ENCODE measurements at places on chromosomes 7 and 10. TPM values are rescaled to one million over a fixed set of nuclear protein-coding genes. Genes with fewer than 3 reads are reported as not detected.

DNA sequence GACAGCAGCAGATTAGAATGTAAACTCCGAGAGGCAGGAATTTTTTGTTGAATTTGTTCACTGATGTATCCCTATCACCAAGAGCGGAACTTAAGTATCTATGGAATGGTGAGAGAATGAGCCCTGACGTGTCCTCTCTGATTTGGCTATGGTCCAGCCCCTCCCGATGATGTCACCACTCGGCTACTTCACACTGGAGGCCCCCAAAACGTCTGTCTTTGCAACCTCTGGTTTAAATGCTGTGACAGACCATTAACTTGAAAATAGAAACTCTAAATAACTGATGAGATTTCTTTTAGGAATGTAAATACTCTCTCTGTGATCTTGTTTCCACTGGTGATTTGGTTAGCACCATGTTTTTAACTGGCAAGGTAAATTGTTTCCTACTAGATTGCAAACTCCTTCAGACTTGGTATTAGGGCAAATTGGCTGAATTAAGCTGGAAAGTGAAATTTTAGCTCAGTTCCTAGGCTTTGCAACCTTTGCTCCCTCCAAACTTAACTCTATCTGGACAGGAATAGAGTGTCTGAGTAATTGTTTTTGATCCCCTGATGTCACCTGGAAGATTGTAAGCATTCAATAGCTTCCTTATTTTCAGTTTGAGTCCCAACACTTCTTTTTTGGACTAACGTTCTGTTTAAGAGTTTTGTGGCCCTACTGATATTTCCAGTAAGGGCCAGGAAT, 19.1 kb downstream of the SLC16A12 start:
- peak; percentile 72 for DNase-seq

The PARD3 gene
- total RNA-seq: 33.5 TPM

GRCh38 chr7:66423729-66424128, 205.0 kb upstream of the KCTD7 start:
- DNase-seq: no peak

DNA sequence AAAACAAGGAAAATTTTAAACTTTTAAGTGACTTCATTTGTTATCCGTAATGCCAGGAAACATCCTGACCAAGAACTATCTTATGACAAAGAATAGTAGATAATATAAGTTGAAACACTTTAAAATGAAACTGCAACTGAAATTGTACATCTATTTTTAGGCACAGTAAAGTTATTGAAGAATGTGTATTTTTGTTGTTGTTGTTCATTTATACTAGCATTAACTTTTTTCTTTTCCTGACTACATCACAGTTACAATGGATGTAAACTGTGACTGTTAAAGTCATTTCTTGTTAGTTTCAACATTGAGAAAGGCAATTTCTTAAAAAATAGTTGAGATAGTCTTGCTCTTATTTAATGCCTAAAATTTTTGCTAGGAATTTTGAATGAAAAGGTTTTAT, 2.6 kb downstream of the CPED1 start:
- no peak for DNase-seq

- DNase-seq: peak; percentile 57
These were observed 605 bp upstream of the NFKB2 start for GRCh38 chr10:102394801-102395399.

GRCh38 chr7:85520175-85520574, 333.3 kb upstream of the SEMA3D start:
- DNase-seq: no peak

The CRTAC1 gene
- 1.0 TPM for total RNA-seq

DNA sequence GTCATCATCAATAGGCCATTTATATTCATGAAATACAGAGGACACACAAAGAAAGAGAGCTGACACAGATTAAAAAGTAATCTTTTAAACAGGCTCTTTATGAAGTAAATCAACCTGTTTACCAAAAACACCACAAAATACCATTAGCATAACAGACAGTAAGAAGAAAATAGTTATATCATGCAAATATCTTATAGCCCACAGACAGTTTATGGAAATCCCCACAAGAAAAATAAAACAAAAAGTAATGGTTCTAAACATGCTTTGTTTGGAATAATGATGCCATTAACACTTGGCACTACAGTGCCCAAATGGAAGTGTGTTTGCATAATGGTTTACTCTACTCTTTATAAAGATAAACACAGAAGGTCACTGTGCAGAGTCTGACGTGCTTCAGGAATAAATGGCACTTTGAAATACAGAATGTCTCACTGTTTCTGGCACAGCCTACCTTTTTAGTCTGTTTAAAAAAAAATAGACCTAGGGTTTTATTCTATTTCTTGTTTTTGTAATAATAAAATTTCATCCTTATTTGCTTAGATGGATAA, 30.1 kb downstream of the SEMA3D start:
- no peak for DNase-seq

- DNase-seq: no peak
These were observed 247.7 kb downstream of the PRKG1 start for GRCh38 chr10:51321980-51322379.

DNA sequence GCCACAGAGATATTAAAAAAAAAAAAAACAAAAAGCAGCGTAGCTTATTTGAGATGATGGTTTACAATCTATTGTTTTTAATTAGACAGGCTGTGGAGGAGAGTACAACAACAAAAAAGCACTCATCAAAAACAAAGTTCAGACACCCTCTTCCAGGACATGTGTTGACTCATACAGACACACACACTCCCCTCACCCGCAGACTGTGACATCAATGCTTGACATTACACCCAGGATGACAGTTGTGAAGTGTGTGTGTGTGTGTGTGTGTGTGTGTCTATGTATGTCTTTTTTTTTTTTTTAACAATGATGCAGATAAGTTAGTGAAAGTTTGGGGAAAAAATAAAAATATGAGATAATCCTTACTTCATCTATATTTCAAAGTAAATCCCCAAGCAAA, 303.6 kb downstream of the GPAM start:
- no peak for DNase-seq

DNA sequence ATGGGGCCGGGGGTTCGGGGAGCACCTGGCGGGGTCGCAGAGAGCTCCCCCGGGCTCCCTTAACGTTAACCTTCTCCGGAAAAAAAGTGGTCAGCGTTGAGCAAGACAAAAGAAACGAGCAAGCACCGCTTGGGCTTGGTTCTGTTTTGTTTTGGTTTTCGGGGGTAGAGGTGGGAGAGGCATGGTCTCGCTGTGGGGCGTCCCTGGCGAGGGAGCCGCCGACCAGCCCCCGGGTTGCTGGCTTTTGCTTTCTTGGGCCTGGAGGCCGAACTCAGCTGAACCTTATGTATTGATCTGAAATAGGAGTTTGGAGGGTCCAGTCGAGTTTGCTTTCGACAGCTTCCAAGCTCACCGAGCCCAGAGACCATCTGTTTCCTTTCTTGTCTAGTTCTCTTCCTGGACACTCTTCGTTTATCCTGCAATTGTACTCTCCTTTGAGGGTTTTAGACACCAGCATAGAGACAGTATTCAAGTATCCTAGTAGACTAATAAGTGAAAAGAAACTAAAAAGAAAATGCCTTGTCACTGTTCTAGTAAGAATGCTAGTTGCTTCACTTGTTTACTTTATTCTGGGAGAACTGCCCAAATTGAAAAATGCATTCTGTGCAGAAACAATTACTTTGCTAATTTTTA, 980 bp downstream of the FHIP2A start:
- DNase-seq: no peak

The SLC13A4 gene
- total RNA-seq: not detected

The RAB19 gene
- not detected for total RNA-seq

DNA sequence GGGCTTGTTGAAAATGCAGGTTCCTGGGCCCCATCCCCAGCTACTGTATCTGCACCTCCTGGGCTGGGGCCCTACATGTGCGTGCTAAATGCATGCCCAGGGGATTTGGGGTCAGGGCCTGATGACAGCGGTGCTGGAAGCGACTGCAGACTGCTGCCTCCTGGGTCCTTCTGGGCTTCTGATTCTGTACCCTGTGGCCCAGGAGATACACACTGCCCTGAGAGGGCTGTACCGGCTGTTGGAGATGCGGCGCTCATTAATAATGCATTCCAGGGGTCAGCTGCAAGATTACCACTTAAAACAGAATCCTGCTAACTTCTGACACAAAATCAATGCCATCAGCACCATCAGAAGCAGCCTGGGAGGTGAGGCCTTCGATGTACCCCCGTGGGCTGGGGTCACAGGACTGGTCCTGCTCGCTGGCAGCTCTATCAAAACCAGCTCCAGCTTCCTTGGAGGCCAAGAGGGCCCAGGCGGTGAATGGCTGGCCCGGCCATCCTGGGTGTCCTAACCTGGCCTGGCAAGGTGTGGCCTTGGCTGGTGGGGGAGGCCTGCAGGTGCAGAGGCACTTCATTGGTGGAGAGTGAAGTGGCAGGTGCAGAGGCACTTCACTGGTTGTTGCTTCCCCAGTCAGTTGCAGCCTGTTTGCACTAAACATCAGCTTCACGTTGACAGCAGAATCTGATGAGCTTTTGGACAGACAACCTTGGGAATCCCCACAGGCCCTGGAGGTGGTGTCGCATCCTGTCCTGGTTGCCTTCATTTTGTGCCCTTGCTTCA, 79.2 kb downstream of the GLRX3 start:
- no peak for DNase-seq

GRCh38 chr10:28211759-28212158, 91.1 kb downstream of the MPP7 start:
- DNase-seq: no peak

DNA sequence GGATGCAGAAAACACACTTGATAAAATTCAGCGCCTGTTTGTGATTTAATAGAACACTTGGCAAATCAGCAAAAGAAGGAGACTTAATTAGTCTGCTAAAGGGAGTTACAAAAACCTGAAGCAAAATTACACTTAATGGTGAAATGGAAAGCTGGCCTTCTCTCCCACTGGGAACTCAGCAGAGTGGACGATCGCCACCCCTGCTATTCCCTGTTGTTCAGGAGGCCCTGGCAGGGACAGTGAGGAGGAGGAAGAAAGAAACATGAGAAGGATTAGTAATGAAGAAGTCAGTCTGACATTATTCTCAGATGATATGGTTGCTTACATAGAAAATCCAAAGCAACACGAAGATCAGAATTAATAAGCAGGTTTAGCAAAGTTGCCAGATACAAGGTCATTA, 5.6 kb upstream of the KNDC1 start:
- no peak for DNase-seq

GRCh38 chr10:113285305-113285704, 267.5 kb upstream of the HABP2 start:
- no peak for DNase-seq

- DNase-seq: no peak
These were observed 179.6 kb downstream of the ADK start for GRCh38 chr10:74330646-74331045.

DNA sequence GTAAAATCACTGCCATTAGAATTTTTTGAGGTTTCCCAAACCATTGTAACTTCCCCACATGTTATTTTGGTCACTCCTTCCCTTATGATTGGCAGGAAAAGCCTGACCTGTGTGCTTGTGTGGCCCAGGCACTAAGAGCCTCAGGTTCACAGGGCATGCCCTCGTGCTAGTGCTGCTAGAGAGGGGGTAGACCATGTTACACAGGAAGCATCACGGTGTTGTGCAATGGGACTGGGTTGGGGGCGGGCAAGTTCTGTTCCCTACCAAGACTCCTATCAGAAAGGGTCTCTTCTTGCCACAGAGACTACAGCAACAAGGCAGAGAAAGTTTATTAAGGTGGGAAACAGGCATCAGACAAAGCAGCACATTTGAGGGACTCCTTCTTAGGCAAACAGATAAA, 32.2 kb downstream of the LSM5 start:
- DNase-seq: no peak

The CLCN1 gene
- 0.08 TPM for total RNA-seq

The SEMA4G gene
- total RNA-seq: 0.86 TPM

- no peak for DNase-seq
These were observed 169.5 kb downstream of the SNX13 start for GRCh38 chr7:17770710-17771375.

- DNase-seq: no peak
These were observed 129.3 kb downstream of the MYOF start for GRCh38 chr10:93352638-93353383.

DNA sequence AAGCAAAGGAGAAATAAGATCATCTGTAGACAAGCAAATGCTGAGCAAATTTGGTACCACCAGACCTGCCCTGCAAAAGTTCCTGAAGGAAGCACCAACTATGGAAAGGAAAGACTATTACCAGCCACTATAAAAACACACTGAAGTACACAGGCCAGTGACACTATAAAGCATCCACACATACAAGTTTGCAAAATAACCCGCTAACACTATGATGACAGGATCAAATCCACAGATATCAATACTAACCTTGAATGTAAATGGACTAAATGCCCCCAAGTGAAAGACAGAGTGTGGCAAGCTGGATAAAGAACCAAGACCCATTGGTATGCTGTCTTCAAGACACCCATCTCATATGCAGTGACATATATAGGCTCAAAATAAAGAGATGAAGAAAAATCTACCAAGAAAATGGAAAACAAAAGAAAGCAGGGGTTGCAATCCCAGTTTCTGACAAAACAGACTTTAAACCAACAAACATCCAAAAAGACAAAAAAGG, 18.2 kb upstream of the PDK4 start:
- no peak for DNase-seq

- DNase-seq: no peak
These were observed 40.3 kb downstream of the DOCK1 start for GRCh38 chr10:126945351-126946030.

The TMEM229A gene
- total RNA-seq: not detected

The SYPL1 gene
- 88.8 TPM for total RNA-seq

The ZNF394 gene
- total RNA-seq: 15.8 TPM

DNA sequence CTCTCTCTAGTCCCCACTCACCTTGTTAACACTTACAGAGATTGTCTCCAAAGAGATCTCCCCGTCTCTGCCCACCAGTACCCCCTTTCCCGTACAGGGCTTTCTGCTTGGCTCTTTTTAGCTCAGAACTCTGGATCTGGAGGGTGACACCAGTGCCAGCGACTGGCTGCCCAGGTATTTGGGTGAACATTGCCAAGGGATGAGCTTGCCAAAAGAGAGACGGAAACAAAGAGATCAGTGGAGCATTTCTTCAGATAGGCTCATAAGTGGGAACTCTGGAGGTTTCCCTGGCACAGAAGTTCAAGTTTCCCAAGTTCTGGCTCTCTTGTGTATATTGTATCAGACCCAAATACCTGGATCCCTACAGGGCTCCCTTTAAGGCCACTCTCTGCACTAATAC, 30.0 kb downstream of the STRIP2 start:
- DNase-seq: no peak

The SFRP4 gene
- total RNA-seq: 0.59 TPM

DNA sequence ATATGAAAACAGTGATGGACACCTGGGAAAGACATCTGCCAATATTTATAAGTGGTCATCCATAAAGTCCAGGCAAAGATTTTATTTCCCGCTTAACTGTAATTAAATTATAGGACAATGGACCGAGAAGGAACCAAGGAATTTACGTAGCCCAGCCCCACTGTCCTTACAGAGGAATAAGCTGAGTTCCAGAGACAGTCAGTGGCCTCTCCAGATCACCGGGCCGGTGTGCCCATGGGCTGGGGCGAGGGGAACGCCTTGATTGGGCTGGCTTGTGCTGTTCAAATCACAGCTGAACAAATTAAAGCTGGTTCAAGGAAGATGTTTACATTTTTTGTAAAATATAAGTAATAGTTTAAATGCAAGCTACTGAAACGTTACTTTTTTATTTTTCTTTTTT, 40.7 kb downstream of the PFKP start:
- DNase-seq: no peak

DNA sequence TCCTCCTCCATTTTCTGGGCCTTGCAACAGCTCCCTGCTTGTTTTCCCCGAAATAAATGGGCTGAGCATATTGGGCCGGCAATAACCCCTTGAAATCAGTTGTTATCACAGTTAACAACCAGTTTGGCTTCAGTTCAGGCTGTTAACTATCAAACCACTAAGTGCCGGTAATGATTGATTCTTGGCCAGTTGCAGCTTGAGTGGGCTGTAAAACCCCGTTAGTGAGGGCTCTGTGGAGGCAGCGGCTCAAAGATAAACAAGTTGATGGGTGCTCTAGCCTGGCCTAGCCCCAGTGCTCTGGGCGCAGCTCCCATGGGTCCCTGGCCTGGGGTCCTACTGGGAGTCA, 8.3 kb downstream of the FGF8 start:
- DNase-seq: no peak

Measured in Right ventricle myocardium superior (tissue), 1 donor.